Cardiac fibroblast (primary cell): ENCODE measurements at places on chromosomes 2 and 18.
A peak's percentile ranks its signal among the peaks of the same experiment; 100 is the strongest.

DNA sequence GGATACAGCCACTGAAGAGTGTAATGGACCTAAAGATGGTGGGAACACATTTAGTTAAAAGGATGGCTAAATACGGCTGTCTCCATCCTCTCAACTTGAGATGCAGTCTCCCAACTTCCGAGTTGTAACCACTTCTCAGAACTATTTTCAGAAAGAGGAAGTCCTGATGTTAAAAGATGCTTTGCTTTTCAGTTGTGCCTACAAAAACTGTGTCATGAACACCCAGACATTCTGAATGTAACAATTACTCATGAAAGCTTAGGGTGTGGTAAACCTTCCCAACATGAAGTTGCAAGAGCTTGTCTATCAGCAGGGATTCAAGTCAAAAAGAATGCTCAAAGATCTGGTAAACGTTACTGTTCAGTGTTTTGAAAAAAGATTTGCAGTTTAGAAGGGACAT, 147.9 kb downstream of the DOCK10 start:
- DNase-seq: no peak

DNA sequence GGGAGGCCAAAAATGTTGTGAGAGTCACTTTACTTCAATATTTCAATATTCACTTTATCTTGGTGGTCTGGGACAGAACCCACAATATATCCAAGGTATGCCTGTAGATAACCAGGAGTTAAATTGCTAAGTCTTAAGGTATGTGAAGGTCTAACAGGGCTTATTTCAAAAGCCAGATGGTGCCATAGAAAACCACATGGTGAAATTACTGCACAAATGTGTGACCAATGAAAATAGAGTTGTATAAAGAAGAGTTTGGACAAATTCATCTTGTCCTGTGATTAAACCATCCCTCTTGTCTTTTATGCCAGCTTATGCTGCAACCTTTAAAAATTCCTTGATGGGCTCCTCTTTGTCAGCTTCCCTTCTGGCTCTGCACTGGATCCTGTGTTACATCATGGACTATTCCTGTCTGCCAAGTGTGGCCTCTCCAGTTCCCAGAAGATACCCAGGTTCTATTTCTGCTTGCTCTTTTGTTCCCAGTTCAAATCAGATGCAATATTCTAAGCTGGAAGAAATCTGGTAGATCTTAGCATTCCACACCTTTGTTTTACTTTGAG, 46.8 kb downstream of the ANTXR1 start:
- DNase-seq: peak; percentile 58

DNA sequence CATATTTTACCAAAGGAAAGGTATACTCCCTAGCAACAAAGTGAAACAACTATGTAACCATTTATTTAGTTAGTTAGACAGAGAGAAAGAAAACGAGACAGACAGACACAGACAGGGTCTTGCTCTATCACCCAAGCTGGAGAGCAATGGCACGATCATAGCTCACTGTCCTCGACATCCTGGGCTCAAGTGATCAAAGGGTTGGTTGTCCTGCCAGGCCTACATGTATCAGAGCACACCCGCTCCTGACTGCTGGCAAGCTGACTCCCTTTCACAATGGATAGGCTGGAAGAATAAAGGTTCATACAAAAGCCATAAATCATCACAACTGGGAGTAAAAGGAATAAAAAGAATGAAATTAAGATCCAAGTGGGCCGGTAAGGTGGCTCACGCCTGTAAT, 53.5 kb downstream of the ATL2 start:
- DNase-seq: no peak

GRCh38 chr2:27871802-27872201, 18.4 kb downstream of the RBKS start:
- DNase-seq: no peak

GRCh38 chr18:45541421-45541820, 73.9 kb upstream of the SLC14A2 start:
- DNase-seq: no peak

DNA sequence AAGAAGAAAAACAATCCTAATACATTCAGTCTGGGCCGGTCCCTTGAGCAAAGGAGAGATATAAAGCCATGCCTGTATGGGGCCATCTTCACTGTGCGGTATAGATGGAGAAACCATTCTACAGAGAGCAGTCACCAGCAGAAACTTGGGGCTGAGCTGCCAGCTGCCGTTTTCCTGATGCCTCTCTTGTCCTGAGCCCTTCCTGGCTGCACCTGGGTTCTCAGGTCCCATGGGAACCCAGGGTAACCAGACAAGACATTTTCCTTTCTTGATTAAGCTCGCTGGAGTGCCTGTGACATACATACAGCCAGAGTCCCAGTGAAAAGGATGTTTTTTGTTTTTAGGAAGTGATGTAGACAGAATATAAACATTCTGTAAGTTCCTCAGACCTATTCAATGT, 5.3 kb upstream of the METTL21A start:
- DNase-seq: no peak

DNA sequence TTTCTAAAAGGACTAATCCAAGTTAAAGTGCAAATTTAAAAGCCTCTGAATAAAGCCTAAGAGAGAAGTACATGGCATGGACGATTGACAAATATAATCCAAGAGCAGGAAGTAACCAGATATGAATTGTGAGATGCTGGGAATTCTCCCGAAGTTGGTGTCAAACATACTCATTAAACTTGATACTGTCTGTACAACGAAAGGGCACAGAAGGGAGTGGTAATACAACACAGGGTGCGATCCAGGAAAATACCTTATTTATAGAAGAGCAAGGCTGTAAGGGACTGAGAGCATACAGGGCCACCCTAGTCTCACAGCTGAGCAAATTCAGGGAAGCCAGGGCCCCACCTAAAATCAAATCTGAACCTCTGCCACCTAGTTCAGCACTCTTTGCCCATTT, 41.6 kb downstream of the SEMA4F start:
- DNase-seq: no peak

- peak; percentile 84 for DNase-seq
Measured at GRCh38 chr18:4125224-4125623, 329.9 kb downstream of the DLGAP1 start.
